ENCODE measurements at places on chromosomes 11 and 22. TPM values are rescaled to one million over a fixed set of nuclear protein-coding genes. Genes with fewer than 3 reads are reported as not detected.

Gene DDX25
- total RNA-seq, result not detected

Gene C11orf87
- total RNA-seq, result not detected

Gene GPHA2
- total RNA-seq, result not detected

DNA sequence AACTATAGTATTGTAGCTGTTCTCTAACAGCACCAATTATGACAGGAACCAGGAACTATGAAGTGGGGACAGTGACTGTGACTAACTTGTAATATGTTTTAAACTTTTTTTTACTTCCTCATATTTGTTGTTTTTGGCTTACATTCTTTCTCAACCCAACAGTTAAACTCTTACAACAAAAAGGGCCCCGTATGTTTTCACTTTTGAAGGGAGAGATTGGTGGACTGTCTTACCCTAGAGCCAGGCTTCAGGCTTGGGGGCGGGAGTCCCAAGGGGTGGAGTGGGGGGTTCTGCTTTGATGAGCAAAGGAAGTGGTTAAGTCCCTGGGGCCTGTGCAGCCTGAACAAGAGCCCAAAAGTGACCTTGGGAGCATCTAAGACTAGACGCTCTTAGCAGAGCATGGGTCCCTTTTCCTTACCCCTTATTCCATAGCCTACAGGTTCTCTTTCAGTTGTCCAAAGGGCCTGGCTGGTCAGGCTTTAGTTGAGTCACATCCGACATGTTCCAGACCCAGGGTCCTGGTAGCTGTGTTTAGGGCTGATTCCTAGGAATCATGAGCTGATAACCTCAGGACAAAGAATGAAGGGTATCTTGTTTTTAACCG, 38.8 kb downstream of the STIM1 start:
- DNase-seq, result no peak

DNA sequence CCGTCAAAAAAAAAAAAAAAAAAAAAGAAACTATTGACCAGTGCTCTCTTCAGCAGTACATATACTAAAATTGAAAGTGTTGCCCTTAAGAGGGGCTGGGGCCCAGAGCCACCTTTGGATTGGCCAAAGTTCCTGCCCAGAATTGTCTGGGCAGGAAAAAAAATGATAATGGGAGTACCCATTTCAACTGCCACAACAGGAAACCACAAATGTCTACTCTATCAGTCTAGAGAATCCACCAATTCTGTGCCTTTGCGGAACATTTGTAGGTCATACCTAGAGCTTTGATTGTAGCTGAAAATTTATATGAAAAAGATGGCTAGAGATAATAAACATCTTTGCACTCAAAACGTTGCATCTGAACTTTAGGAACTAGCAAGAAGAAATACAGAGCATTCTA, 69.4 kb downstream of the FAM76B start:
- no peak for DNase-seq

- no peak for DNase-seq
These were observed 32.8 kb downstream of the PARVA start for GRCh38 chr11:12410006-12410728.

GRCh38 chr11:88179141-88179540, 3.9 kb upstream of the RAB38 start:
- DNase-seq, result peak; percentile 1
